ENCODE measurements at places on chromosomes 6 and 20.
A peak's percentile ranks its signal among the peaks of the same experiment; 100 is the strongest.

DNA sequence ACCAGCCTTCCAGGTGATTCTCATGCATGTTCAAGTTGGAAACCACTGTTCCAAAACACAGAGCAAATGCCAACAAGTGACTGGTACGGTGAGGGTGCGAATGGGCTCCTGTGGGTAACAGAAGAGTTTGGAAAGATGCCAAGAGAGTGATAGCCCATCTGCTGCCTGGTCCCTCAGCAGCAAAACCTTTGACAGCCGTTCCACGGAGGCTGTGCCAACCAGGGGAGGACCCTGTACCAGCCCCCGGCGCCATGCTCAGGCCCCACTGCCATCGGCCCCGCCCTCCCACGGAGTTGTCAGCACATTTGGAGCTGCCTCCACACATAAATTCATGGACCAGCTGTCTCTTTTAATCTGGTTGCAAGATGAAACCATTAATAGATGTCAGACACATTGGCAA is 4.4 kb upstream of the PTPRT start:
- DNase-seq: no peak

GRCh38 chr6:131651782-131652181 is 14.7 kb downstream of the ENPP3 start:
- DNase-seq: no peak

DNA sequence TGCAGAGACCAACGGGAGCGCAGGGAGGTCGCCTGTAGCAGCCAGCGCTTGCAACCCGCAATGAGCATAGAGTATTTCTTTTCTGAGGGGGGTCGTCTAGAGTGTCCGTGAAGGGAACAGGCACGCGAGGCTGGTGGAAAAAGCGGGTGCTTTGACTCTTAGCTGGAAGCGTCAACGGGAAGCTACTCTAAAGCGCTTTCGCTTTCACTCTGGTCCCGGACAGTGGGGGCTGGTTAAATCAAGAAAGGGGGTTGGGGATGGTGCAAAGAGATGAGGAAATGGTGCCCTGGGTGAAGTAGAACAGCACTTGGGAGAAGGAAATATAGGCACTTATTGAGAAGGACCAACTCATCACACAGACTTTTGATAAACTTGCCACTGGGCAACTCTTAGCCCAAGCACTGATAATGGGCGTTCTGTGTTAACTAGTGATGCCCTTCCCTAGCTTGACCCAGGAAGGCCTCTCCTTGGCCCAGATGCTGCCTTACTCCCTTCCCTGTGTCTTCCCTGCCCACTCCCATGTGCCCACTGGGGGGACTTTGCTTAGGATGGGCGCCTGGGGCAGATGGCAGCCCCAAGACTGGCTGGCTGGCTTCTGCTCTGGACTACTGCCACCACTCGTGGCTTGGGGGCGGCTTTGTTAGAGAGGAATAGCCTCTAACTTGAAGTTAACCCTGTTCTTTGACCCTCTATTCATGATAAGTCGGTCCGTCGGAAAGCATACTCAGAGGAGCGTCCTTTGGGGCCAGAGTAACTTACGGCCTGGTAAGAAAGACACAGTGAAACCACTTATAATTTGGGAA is 585 bp downstream of the PSMB9 start:
- peak; percentile 34 for DNase-seq

GRCh38 chr6:5246141-5247097 is 14.3 kb downstream of the LYRM4 start:
- no peak for DNase-seq

GRCh38 chr6:72864799-72865198 is 242.9 kb downstream of the KCNQ5 start:
- no peak for DNase-seq

DNA sequence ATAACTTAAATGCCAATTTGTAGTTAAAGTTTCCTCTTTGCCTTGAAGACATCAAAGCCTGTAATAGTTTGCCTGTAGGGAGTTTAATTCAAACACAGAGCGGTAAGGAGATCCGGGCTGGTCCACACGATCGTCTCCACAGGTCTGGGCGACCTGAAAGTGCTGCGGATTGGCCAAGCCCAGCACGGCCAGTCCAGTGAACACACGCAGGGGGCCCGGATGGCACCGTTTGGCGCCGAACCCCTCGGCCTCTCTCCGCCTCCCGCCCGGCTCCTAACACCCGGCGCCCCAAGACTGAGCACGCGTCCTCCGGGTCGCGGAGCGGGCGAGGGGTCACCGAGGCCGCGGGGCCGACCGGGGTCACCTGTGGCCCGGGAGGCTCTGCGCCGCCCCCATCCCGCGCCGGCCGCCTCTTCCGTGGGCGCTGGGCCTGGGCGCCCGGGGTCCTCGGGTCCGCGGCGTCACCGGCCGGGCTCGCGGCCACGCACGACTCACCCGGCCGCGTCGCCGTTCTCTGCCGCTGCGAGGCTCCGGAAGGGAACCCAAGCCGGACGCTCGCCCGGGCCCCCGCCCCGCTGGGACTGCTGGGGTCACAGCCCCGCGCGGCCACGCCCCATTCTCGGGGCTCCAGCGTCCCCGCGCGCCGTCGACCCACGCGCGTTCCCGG is 481 bp downstream of the SERPINB6 start:
- DNase-seq: peak; percentile 52

DNA sequence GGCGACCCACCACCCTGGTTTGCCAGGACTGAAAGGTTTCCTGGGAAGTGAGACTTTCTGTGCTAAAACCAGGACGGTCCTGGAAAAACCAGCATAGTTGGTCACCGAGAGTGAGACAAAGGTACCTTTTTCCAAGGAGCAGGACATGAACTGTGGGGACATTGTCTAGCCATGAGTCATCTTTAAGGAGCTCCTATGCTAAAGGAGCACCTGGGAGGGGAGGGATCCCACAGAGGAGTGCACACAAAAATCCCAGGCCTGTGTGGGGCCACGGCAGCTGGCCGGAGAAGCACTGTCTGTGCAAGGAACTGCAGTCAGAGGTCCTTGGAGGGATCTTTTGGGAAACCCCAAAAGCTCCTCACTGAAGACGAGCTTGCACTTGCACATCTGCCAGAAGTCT is 109.1 kb upstream of the PLEKHG1 start:
- DNase-seq: no peak

DNA sequence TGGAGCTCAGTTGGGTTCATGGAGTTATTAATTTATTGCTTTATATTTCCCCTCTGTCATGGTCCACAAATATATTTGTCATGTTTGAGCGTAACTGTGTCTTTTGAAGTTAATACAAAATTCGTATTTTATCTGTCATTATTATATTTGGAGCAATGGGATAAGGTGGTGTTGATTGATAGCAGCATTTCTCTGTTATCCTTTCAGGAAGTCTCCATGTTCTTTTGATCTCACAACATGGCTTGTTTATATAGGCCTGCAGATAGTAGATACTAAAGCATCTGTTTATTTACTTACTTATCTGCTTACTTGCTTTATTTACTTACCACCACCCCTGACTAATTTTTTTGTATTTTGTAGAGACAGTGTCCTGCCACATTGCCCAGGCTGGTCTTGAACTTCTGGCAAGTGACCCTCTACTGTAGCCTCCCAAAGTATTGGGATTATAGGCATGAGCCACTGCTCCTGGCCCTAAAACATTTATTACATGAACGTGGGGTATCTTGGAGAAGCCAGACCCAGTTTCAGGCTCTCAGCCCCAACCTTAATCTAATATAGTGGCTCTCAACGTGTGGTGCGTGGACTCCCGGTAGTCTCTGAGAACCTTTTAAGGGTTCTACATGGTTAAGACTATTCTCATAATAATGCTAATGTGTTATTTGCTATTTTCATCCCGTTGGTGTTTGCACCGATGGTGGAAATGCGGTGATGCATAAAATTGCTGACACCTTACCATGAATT is 104.2 kb downstream of the NCOA3 start:
- no peak for DNase-seq

- no peak for DNase-seq
These were observed 1.2 kb upstream of the CD164 start for GRCh38 chr6:109383438-109383940.

DNA sequence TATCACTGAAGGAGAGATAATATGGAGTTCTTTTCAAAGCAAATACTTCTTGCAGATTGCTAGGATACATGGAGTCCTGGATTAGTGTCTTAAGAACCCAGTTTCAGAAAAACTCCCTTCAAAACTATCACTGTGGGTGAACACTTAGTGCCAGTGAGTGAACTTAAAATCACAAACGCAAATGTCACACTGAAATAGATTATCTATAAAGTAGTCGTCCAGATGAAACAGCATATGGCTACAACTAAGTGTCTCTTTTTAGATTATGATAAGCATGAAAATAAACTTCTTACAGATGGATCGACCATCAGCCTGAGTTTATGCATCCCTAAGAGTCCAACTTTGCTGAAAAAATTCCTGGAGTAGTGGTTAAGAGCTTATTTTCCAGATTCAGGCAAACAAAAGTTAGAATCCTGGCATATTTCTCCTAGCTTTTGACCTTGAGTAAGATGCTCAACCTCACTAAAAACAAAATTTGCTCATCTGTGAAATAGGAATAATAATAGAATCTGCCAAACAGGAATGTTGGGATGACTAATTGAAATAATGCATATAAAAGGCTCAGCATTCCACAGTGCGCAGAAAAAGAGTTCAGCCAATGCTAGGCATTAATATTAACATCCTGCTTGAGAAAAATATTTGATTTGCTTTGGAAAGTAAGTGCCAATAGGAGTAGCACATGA is 70.4 kb downstream of the DOK5 start:
- DNase-seq: no peak

DNA sequence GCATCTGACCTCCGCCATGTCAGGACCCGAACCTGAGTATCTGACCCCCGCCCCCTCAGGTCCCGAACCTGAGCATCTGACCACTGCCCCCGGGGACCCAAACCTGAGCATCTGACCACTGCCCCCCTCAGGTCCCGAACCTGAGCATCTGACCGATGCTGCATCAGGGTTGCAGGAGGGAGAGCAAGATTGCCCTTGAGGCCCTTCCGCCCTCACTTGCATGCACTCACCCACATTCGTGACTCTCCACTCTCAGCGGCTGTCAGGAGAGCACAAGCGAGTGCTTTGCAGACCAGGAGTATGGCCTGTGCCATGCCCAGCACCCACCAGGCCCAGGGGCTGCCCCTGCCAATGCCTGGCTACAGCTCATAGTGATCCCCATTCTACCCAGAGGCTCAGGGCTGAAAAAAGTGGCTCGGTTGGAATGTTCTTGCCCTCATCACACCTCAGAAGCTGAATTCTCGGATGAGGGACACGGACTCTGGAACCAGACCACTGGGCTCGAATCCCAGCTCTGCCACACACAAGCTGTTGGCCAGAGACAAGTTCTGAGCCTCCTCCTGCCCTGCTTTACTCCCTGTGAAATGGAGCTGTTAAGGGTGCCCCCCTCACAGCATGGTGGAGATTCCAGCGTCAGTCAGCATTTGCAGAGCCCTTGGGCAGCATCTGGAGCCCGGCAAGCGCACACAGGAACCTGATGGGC is 82.1 kb downstream of the DLL1 start:
- no peak for DNase-seq

DNA sequence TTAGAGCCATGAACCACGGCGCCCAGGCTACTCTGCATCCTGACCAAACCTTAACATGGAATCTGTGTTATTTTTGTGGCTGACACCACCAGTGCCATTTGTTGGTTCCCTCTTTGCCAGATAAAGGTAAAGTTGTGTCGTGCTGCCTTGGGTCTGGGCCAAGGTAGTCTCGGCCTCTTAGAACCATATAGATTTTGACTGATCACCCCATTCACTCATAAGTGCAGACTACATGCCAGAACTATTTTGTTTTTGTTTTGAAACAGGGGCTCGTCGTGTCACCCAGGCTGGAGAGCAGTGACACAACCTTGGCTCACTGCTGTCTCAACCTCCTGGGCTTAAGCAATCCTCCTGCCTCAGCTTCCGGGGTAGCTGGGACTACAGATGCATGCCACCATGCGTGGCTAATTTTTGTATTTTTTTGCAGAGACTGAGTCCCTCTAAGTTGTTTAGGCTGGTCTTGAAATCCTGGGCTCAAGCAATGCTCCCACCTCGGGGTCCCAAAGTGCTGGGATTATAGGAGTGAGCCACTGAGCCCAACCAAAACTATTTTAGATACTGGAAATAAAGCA is 19.2 kb upstream of the RIPOR3 start:
- no peak for DNase-seq

GRCh38 chr20:50513169-50514034 is 3.2 kb downstream of the PTPN1 start:
- no peak for DNase-seq

DNA sequence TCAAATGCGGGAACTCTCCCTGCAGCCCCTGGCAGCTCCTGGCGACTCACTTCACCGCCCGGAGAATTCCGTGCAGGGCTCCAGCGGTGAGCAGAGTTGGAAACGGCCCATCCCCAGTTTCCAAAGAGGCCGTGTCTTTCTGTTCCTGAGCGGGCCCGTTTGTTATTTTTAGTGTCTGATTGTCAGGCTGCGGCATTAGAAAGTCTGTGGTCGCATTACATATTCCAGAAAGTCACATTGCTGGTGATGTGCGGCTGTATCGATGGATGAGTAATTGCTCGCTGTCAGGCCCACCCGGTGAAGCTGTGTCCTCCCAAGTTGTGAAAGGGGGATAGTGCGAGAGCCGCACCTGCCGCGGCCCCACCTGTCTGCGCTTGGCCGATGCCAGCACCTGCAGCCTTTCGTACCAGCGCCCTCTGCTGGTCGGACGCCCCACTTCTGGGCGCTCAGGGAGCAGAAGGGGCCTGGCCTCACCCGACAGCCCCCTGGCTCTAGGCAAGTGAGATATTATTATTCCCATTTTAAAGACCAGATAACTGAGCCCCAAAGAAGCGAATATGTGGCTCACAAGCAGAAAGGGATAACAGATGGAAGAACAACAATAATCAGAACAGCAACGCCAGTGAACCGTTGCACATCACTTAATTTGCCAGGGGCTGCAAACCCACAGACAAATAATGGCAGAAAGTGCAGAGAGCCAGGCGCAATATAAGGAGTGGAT is 244.9 kb downstream of the TSHZ2 start:
- peak; percentile 65 for DNase-seq

GRCh38 chr20:64116541-64117431 is 9.4 kb upstream of the NPBWR2 start:
- no peak for DNase-seq

DNA sequence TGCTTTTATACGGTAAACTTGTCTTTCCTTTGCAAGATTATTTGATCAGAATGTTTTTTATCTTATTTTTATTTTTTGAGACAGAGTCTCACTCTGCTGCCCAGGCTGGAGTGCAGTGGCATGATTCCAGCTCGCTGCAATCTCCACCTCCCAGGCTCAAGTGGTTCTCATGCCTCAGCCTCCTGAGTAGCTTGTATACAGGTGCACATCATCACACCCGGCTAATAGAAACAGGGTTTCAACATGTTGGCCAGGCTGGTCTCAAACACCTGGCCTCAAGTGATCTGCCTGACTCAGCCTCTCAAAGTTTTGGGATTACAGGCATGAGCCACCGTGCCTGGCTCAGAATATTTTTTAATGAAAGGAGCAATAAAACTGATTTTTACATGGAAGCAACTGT is 8.9 kb upstream of the LPIN3 start:
- no peak for DNase-seq
